GM18507 (cell line): ENCODE measurements at places on chromosomes 4 and X.

DNA sequence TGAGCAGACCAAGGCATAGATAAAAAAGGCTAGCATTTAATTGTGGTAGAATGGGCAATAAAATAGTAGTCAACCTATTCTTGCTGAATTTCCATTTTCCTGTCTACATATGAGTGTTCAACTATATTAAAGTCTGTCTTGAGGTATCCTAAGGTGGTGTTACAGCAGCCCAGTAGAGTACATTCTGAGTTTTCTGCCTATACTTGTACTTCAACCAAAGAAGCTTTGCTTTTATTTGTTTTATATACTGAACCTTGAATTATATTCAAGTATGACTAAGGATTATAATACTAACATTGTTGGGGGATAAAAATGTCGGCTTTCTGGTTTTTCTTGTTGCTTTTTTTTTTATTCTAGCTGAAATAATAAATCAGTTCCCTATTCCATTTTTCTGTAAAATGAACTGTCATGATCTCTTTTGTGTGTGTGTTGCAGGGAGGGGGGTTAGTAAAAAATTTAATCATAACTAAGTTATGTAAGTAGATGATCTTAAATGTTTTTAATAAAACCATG lies 106.7 kb downstream of the PDLIM5 start:
- DNase-seq = no peak

GRCh38 chr4:23811161-23811560 lies 78.7 kb downstream of the PPARGC1A start:
- DNase-seq = no peak

GRCh38 chr4:98778206-98778605 lies 119.8 kb upstream of the TSPAN5 start:
- no peak for DNase-seq

DNA sequence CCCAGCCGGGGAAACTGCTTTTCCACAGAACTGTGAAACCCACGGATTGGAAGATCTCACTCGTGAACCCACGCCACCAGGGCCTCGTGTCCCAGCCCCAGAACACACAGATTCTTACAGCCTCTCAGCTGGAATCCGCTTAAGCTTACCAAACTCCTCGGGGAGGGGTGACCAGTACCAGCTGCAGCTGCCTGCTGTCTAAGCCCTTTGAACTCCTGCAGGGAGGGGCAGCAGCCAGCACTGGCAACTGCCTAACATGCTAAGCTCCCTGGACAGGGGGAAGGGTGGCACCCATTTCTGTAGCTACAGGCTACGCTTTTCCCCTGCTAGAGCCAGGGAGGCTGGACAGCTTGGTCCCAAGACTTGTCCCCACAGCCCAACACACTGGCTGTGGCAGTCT lies 38.4 kb downstream of the TBL1X start:
- no peak for DNase-seq
